Neural progenitor cell (in vitro differentiated cells): ENCODE measurements at places on chromosomes 1 and 21. TPM values are rescaled to one million over a fixed set of nuclear protein-coding genes. Genes with fewer than 3 reads are reported as not detected.

DNA sequence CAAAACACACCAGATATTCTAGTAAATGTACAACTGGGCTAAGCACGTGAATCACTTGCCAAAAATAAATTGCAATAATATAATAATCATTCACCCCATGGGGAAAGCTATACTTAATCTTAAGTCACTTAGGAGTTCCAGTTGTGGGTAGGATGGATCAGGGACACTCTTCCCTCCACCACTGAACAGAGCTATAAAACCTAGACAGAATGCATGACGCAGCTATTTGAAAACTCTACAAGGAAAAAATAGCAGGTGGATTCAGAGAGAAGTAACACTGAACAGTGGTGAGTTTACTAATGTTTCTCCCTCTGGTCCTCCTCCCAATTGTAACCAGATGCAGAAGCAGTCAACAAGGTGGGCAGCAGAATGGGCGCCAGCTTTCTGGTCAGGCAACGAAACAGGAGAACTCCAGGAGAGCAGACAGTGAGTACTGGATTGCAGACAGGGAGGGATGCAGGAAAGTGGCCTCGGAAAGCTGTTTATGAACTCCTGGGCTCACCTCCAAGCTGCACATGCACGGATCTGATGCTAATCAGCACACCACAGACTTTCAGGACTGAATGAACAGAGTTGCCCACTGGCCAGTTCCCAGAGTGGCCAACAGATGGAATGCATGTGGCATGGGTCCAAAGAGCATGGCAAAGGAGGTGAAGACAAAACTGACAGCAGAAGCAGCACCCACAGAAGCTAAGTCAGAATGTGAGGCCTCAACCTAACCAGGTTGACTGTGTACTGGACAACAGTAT lies 41.4 kb downstream of the TARBP1 start:
- no peak for DNase-seq

Gene SDE2
- 18.8 and 29.2 TPM in 2 replicates for total RNA-seq

DNA sequence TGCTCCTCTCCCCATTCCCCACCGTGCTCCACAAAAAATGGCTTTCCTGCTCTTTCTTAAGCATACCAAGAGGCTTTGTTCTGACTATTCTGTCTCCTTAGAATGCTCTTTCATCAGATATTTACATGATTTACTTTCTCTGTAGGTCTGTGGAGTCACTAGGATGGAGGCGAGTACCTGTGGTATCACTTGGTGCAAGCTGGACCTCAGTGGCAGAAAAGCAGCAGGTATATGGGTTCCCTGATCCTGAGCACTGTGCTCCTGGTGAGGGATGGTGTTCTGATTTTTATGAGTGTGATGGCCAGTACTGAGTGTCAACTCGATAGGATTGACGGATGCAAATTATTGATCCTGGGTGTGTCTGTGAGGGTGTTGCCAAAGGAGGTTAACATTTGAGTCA lies 10.0 kb downstream of the C1orf87 start:
- no peak for DNase-seq

DNA sequence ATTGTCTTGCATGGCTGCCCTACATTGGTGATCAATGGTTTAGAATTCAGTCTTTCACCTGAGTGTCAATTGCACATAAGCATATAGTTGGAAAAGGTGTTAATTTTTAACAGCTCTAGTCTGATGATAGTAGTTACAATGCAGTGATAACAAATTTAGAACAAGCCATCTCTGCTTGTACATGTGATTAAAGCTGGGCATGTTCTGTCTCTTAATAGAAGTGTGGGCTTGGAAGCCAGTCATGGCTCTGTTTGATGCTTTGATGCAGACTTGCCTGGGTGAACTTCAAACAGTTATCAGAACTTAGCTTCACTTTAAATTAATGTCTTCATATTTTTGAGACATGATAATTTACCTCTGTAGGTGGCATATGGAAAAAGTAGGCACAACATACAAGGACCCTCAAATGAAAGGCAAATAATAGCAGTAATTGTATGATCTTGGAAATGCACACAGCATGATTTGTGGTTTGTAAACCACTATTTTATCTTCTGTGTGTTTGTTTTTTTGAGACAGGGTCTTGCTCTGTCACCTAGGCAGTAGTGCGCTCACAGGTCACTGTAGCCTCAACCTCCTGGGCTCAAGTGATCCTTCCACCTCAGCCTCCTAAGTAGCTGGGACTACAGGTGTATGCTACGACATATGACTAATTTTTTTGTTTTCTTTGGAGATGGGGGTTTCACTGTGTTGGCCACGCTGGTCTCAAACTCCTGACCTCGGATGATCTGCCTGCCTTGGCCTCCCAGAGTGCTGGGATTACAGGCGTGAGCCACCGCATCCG lies 3.8 kb downstream of the DDI2 start:
- no peak for DNase-seq

GRCh38 chr1:51622455-51622913 lies 5.6 kb downstream of the OSBPL9 start:
- DNase-seq, result no peak

Gene PDZK1
- total RNA-seq, result 0.28 and 0.50 TPM in 2 replicates

Gene LAD1
- total RNA-seq, result 0.34 TPM in 1 of 2 replicates, not detected in the other

Gene KCNT2
- 24.1 and 29.8 TPM in 2 replicates for total RNA-seq

- DNase-seq, result no peak
Measured at GRCh38 chr1:218556016-218556415, 210.9 kb downstream of the TGFB2 start.

DNA sequence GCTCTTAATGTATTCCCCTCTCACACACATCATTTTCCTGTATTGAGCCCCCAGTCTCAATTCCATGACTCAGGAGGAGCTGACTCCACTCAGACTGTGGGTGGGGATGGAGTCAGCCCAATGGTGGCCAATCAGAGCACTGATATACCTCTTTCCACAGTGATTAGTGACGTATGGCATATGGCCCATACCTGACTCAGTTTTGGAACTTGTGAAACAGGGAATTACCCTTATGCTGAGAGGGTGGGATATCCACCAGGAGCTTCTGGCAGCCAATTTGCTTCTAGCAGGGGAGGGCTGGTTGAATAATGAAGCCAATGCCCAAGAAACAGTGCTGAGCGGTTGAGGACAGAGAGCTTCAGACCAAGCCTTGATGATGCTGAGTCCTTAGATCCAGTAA lies 86.4 kb upstream of the SPATA6 start:
- DNase-seq, result no peak

Gene MTARC2
- total RNA-seq, result not detected in 2 replicates

GRCh38 chr21:34821717-34822116 lies 152.9 kb downstream of the CLIC6 start:
- no peak for DNase-seq

Gene KCNJ9
- 0.09 TPM in 2 replicates for total RNA-seq

GRCh38 chr1:46062651-46063319 lies 69.6 kb downstream of the PIK3R3 start:
- no peak for DNase-seq

Gene RASSF5
- total RNA-seq, result 0.19 and 0.43 TPM in 2 replicates

- DNase-seq, result peak; percentile 92
Measured at GRCh38 chr1:182962554-182963115, 9.7 kb upstream of the SHCBP1L start.

Gene KIF17
- 2.2 and 4.0 TPM in 2 replicates for total RNA-seq

DNA sequence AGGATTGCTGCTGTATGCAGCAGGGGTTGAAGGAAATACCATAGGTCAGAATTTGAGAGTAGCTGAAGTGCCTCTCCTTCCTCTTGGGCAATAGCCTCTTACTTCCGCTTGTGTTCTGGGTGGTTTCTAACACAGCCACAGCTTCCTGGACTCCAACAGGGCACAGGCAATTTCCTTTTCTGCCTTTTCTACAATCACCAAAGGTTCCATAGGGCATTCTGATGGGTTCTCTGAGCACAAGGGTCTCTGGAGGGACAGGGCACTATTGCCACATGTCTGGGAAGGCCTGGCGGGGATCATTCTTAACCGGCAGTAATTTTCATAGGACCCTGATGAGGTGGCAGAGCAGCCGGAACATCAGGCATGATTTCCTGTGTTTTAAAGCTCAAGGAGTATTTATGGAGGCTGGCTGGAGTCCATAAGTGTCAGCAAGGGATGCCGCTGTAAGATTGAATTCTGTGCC lies 5.5 kb upstream of the AGTRAP start:
- DNase-seq, result no peak

GRCh38 chr1:160907976-160908375 lies 23.0 kb upstream of the ITLN1 start:
- no peak for DNase-seq

Gene GPA33
- total RNA-seq, result 0.52 and 0.90 TPM in 2 replicates

Gene JAM2
- 1.9 and 3.5 TPM in 2 replicates for total RNA-seq

- no peak for DNase-seq
Measured at GRCh38 chr1:17791055-17791390, 35.9 kb downstream of the ACTL8 start.

DNA sequence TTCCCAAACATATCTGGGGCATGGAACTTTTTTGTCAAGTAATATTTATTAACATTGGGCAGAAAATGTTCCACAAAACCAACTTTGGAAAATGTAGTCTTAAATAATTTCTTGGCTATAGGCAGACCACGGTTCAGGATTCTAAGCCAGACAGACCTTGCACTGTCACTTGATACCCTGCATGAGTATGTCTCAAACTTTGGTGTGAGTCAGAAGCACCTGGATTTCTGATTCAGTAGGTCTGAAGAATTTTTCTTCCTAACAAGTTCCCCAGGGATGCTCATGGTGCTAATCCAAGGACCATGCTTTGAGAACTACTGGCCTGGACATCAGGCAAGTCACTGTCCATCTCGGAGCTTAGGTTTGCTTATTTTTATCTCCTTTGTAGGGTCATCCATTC lies 562.0 kb downstream of the PLPP3 start:
- no peak for DNase-seq

Gene LEFTY2
- total RNA-seq, result not detected in 2 replicates

Gene RIIAD1
- not detected in 2 replicates for total RNA-seq

Gene ETV3L
- total RNA-seq, result 0.25 TPM in 1 of 2 replicates, not detected in the other

DNA sequence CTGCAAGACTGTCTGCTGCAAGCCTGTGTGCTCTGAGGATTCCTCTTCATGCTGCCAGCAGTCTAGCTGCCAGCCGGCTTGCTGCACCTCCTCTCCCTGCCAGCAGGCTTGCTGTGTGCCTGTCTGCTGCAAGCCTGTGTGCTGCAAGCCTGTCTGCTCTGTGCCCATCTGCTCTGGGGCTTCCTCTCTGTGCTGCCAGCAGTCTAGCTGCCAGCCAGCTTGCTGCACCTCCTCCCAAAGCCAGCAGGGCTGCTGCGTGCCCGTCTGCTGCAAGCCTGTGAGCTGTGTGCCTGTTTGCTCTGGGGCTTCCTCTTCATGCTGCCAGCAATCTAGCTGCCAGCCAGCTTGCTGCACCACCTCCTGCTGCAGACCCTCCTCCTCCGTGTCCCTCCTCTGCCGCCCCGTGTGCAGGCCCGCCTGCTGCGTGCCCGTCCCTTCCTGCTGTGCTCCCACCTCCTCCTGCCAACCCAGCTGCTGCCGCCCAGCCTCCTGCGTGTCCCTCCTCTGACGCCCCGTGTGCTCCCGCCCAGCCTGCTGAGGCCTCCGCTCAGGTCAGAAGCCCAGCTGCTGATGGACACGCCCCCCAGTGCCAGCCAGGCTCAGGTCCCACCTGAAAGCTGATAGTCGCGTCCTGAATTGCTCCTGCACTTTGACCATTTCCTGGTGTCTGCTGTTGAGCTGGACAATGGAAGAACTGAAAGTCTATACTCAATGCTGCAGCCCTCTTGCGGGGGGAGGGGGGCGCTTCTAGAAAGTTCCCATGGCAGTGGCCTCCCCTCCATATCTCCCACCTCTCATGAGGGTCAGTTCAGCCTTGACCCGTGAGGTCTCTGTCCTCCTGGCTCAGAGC lies 1.2 kb downstream of the KRTAP10-4 start:
- DNase-seq, result no peak

Gene GON4L
- total RNA-seq, result 31.4 and 41.8 TPM in 2 replicates

DNA sequence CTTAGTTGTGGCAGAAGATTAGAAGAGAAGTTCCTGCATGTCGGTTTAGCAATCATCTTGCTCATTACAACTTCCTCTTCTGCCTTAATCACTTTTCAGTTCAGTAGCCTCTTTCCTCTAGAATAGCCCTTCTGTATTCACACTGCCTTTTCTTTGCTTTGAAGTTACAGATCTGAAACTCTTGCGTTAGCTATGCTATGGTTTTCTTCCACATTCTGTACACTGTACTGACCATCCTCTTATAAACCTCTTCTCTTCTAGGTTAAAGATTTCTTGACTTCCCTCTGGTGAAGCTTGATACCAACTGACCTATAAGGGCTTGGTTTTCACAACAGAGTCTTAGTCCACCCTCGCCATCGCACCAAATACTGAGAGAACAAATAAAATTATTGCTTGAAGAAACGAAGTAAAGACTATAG lies 35.0 kb downstream of the C21orf91 start:
- no peak for DNase-seq

GRCh38 chr1:47664356-47664755 lies 226.5 kb downstream of the FOXD2 start:
- no peak for DNase-seq

DNA sequence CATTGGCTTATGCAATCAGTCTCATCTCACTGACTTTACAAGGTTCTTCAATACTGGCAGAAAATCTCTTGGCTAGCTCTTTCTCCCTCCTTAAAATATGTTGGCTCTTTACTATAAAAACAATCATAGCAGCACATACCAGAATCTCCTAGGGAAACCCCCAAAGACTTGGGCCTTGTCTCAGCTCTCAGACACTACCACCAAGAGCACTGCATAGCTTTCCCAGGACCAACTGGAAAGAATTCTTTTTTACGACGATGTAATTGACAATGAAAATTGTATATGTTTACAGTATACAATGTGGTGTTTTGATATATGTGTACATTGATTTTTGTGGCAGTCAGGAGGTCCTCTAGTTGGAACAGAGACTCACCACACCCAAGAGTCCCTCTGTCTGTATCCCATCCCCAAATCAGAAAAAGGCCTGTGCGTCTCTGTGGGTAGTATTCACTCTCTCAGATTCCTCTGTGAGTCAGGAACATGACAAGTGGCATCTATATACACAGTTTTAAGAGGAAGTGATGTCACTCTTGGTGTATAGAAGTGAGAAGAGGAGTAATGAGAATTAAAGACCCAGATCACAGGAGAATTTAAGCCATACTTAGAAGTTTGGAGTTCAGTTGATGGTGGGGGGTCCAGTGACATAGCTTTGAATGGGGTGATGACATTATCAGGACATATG lies 21.1 kb downstream of the SMAP2 start:
- DNase-seq, result no peak
